A549 (cell line): ENCODE measurements at places on chromosomes 5 and 9.

- no peak for DNase-seq
These were observed 30.8 kb upstream of the TJP2 start for GRCh38 chr9:69143291-69143690.

DNA sequence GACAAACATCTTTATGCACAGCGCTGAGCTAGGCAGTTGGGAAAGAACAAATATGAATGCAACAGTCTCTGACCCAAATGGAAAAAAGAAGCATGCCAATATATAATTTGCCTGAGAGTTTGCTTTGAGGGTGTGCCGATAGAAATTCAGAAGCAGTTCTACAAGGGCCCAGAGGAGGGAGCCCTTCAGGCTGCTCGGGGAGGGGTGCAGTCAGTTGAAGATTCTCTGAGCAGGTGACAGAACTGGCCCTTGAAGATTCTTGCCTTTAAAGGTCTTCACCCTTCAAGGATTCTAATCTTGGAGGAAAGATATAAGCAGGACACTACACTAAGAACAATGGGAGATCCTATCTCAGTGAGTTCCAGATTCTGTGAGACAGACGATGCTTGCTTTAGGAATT is 3.7 kb upstream of the PAPPA start:
- peak; percentile 76 for DNase-seq

DNA sequence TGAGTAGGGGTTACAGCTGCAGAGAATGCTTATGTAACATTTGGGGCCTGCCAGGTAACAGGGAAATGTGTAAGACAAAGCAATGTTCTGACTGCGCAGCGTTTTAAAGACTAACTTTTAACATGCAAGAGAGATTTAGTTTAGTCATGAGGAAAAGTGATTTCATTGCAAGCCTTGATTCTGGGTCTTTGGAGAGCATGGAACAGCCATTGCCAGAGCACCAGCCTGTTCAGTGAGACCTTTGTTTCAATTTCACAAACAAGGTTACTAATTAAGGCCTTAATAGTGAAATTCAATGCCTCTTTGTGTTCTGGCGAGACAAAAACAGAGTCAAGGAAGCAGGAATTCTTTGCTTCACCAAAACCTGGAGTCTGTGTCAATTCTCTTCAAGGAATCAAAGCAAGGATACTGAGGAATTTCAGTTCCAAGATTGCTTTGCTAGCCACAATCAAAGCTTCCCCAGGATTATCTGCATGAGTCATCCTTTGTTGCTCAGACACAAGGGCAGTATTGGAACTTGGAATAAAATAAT is 14.4 kb downstream of the CKMT2 start:
- no peak for DNase-seq

DNA sequence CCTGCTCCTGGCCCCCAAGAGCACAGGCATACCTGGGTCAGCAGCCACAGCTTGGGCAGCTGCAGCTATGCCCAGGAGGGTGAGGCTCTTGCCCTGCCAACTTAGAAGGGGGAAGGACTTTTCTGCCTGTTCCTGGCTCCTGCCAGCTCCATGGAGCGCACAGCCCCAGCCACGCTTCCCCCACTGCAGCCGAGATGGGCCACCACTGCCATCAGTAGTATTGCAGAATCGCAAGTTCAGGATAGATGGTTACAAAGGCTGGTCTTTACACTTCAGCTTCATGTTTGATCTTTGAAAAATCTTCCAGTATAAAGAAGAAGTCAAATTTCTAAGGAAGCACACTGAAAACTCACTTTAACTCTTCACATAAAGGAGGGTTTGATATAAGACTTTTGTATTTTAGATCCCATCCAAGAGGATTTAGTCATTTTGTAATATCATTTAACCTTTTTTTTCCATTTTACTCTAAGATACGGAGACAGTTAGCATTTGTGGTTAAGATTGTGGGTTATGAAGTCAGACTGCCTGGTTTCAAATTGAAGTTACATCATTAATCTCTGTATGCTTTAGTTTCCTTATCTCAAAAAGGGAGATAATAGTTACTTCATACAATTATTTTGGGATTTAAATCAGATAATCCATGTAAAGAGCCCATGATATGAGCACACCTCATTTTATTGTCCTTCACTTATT is 81.8 kb downstream of the NLN start:
- DNase-seq = no peak

DNA sequence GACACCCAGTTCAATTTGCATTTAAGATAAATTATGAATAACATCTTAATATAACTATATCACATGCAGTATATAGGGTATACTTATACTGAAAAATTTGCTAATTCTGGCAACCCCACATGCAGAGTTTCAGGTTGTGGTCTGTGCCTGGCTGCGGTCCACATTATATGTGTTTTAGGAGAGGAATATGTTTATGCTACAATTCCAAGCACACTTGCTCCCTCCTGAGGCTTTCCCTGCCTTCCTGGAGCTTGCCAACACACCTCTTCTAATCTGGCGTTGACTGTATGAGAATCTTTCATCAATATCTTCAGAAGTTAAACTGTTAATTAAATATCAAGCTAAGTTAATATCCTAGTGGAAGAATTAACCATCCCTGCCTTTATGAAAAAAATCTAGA is 45.2 kb downstream of the SEMA5A start:
- DNase-seq = no peak

- DNase-seq = no peak
These were observed 21.9 kb upstream of the TNFSF15 start for GRCh38 chr9:114827641-114828302.
